ENCODE measurements at places on chromosomes 13 and 19. TPM values are rescaled to one million over a fixed set of nuclear protein-coding genes. Genes with fewer than 3 reads are reported as not detected.

Gene PSG3
- polyA plus RNA-seq = not detected

DNA sequence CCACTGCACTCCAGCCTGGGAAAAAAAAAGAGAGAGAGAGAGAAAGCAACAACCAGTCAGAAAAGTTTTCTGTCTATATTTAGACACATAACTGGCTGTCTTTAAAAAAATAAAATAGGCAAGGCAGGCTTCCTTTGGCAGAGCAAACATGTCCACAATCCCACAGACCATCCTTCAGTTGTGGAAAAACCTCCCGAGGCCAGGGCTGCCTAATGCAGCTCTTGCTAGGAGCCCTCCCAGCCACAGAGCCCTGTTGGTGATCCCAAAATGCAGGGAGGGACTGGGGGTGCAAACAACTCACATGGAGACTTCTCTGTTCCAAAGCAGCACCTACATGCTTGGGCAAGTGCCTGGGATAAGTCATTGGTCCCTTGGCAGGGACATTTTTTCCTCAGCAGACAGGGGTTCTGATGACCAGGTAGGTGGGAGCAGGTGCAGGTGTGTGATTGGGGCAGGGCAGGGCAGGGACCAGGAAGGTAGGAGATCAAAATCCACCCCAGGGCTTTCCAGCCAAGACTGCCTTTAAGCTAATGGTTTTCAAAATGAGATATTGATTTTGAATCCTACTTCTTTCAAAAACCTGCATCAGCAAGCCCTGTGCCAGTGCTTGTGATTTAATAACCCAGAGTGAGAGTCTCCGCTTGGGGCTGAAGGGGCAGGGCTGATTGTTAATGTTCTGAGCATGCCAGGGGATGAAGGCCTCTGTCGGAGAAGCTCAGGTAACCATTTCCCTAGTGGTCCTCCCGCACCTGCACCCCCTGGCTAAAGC, 178.5 kb downstream of the USP12 start:
- DNase-seq = no peak

- DNase-seq = no peak
Measured at GRCh38 chr19:3655402-3656072, 28.9 kb upstream of the CACTIN start.

DNA sequence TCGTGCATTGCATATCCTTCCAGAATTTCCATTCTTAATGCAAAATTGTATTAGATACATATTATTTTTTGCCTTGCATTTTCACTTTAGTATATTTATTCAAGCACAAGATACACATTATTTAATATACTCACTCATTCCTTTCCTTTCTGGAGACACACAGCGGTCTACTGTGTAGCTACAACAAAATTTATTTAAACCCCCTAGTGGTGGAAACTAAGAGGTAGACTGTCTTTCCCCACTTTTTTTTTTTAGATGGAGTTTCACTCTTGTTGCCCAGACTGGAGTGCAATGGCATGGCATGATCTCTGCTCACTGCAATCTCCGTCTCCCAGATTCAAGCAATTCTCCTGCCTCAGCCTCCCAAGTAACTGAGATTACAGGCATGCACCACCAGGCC, 2040.3 kb upstream of the PCDH20 start:
- no peak for DNase-seq

Data from right cardiac atrium (tissue), 5 donors.